MCF 10A (cell line): ENCODE measurements at places on chromosomes 1 and 21.

- no peaks in the 10 kb centered on the region for H3K4me1 ChIP-seq
- H3K36me3 ChIP-seq = peaks cover 4% of the 10 kb centered on the region
- DNase-seq = no peak
- no peaks in the 10 kb centered on the region for H3K27me3 ChIP-seq
- H3K27ac ChIP-seq = no peak overlapping the region
Observed at GRCh38 chr1:7827126-7827955, 25.5 kb downstream of the UTS2 start.

DNA sequence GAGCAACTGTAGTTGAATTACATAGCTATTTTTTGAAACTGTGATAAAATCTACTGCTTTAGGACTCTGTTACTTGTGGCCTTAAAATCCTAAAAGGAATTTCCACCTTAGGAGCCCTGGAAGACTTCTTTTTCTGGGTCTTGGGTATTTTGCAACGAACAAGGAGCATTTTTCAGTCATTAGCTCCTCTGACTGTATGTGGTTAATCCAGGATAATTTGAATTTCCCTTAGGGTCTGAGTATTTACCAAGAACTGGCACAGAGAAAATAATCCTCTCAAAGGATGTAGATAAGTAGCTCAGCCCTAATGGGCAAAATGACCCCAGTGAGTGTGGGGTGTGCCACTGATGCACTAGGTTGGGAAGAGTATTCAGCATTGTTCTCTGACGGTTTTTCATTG lies 170.4 kb downstream of the VAV3 start:
- H3K27me3 ChIP-seq = no peaks in the 10 kb centered on the region
- no peaks in the 10 kb centered on the region for H3K4me1 ChIP-seq
- no peak overlapping the region for H3K4me3 ChIP-seq
- H3K36me3 ChIP-seq = no peaks in the 10 kb centered on the region

DNA sequence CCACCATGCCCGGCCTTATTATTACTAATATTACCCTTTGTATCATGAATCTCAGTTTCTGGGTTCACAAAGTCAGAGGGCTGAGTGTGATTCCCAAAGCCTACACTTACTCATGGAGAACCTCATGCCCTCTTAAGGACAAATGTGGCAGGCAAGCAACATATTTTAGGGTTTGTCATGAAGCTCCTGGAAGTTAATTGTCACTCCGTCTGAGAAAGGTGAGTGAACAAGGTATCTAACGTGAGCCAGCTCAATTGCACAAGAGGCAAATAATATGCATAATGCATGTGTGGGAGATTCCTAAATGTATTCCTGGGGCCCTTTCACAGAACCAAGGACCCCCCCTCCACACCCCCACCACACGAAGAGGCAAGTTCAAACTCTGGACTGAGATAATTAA lies 10.1 kb upstream of the TIAM1 start:
- DNase-seq = peak; percentile 84
- H3K4me3 ChIP-seq = peak overlapping the region; percentile 28
- H3K36me3 ChIP-seq = no peaks in the 10 kb centered on the region
- no peaks in the 10 kb centered on the region for H3K27me3 ChIP-seq
- peak overlapping the region; percentile 86 for H3K27ac ChIP-seq
- peaks cover 29% of the 10 kb centered on the region for H3K4me1 ChIP-seq

DNA sequence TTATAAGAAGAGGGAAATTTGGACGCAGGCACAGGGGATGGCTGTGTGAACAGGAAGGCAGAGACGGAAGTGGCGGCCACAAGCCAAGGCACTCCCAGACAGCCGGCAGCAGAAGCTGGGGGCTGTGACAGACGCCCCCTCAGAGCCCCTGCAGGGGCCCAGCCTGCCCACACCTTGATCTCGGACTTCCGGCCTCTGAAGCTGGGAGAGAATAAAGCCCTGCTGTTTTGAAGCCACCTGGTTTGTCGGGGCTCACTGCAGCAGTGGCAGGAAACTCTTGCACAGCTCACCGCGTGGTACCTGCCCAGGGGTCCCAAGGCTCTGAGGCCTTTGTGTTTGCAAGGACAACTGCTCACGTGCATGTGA lies 13.7 kb downstream of the MEGF6 start:
- no peaks in the 10 kb centered on the region for H3K36me3 ChIP-seq
- no peak overlapping the region for H3K27ac ChIP-seq
- no peaks in the 10 kb centered on the region for H3K27me3 ChIP-seq
- no peak overlapping the region for H3K4me3 ChIP-seq
- H3K4me1 ChIP-seq = no peaks in the 10 kb centered on the region

DNA sequence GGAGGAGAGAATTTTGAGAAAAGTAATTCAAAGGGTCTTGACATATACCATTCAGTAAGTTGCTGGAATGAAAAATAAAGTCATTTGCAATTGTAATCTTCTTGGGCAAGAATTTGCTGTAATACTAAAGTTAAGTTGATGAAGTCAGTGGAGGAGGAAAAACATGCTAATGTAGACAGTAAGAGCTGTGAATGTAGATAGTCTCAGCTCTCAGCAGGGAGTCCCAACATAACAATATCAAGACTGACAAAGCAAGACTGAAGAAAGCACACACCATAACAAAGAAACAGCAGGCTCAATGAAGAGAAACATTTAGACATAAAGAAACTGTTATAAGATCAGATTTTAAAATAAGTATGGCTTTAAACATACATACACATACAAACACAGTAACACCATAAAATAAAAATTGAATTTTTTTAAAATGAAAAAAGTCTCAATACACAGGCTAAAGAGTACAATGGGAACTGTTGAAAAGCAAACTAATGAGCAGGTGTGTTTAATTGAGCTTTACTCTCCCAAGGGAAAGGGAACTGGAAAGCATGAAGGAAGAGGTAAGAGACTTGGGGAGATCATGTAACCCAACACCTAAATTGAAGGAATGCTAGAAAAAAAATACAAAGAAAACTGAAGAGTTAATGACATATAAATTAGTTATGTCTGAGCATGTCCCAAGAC lies 336.3 kb upstream of the NCAM2 start:
- no peak overlapping the region for H3K4me3 ChIP-seq
- H3K4me1 ChIP-seq = peaks cover 14% of the 10 kb centered on the region
- H3K36me3 ChIP-seq = no peaks in the 10 kb centered on the region
- no peak overlapping the region for H3K27ac ChIP-seq

GRCh38 chr1:29934255-29934772 lies 698.0 kb downstream of the PTPRU start:
- H3K27ac ChIP-seq = no peak overlapping the region
- no peak overlapping the region for H3K4me3 ChIP-seq
- no peaks in the 10 kb centered on the region for H3K4me1 ChIP-seq

GRCh38 chr1:236514703-236515442 lies 8.9 kb upstream of the LGALS8 start:
- no peak overlapping the region for H3K27ac ChIP-seq
- no peak overlapping the region for H3K4me3 ChIP-seq
- no peaks in the 10 kb centered on the region for H3K27me3 ChIP-seq
- no peaks in the 10 kb centered on the region for H3K36me3 ChIP-seq

- DNase-seq = no peak
- no peaks in the 10 kb centered on the region for H3K4me1 ChIP-seq
- no peaks in the 10 kb centered on the region for H3K36me3 ChIP-seq
- no peaks in the 10 kb centered on the region for H3K27me3 ChIP-seq
- H3K27ac ChIP-seq = no peak overlapping the region
Observed at GRCh38 chr1:2115008-2115641, 64.9 kb downstream of the PRKCZ start.

- H3K27me3 ChIP-seq = no peaks in the 10 kb centered on the region
- no peaks in the 10 kb centered on the region for H3K36me3 ChIP-seq
- H3K4me1 ChIP-seq = no peaks in the 10 kb centered on the region
- DNase-seq = peak; percentile 25
- no peak overlapping the region for H3K27ac ChIP-seq
Observed at GRCh38 chr1:2451741-2452140, 24.3 kb upstream of the PLCH2 start.

DNA sequence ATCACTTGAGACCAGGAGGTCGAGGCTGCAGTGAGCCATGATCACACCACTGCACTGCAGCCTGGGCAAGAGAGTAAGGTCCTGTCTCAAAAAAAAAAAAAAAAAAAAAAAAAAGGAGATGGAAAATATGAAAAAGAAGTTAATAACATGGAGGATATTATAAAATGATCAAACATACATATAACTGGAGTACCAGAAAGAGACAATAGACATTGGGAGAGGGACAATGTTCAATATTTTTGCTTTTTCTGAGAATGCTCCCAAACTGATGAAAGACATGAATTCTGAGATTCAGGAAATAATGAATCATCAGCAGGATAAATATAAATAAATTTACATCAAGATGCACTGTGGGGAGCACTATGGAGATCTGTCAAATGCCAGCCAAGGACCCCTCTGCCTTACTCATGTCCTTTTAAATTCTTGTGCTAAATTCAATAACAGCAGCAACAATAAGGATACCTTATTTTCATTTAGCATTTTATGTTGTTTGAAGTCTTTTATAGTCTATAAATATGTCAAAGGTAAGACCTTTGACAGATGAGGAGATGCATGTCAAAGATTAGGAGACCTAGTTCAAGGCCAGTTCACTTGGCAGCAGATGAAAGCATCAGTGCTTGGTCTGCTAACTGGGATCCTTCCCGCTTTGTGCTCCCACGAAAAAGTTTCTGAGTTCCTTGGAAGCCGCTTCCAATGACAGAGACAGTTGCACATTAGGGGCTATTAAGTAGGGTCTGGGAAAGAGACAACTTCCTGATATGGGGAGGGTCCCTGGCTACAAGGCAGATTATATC lies 97.7 kb downstream of the TLR5 start:
- H3K27ac ChIP-seq = no peak overlapping the region
- no peaks in the 10 kb centered on the region for H3K36me3 ChIP-seq
- no peak overlapping the region for H3K4me3 ChIP-seq
- H3K4me1 ChIP-seq = no peaks in the 10 kb centered on the region
- DNase-seq = no peak
- H3K27me3 ChIP-seq = peaks cover 7% of the 10 kb centered on the region

DNA sequence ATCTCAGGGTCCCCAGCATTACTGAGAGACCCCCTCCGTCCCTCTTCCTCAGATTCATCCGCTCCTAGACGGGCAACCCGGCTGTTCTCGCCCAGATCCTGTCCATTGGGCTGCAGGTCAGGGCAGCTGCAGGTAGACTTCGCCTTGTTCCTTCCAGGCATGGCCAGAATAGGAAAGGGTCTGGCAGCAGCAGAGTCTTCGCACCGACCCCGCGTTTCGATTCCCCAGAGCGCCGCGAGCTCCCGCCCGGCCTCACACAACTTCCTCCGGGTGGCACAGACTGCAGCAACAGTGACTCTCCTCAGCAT lies 265 bp downstream of the NRDC start:
- H3K27me3 ChIP-seq = peaks cover 11% of the 10 kb centered on the region
- no peak overlapping the region for H3K27ac ChIP-seq
- H3K4me1 ChIP-seq = peaks cover 9% of the 10 kb centered on the region
- no peaks in the 10 kb centered on the region for H3K36me3 ChIP-seq

- peaks cover 26% of the 10 kb centered on the region for H3K4me1 ChIP-seq
- no peaks in the 10 kb centered on the region for H3K27me3 ChIP-seq
- peak; percentile 25 for DNase-seq
- peak overlapping the region; percentile 84 for H3K4me3 ChIP-seq
Observed at GRCh38 chr1:21175670-21176581, 771 bp downstream of the EIF4G3 start.

GRCh38 chr21:33051925-33052324 lies 18.0 kb upstream of the OLIG1 start:
- H3K27ac ChIP-seq = no peak overlapping the region
- peaks cover 5% of the 10 kb centered on the region for H3K4me1 ChIP-seq
- no peak for DNase-seq
- peaks cover 33% of the 10 kb centered on the region for H3K27me3 ChIP-seq
- H3K4me3 ChIP-seq = no peak overlapping the region
- no peaks in the 10 kb centered on the region for H3K36me3 ChIP-seq

DNA sequence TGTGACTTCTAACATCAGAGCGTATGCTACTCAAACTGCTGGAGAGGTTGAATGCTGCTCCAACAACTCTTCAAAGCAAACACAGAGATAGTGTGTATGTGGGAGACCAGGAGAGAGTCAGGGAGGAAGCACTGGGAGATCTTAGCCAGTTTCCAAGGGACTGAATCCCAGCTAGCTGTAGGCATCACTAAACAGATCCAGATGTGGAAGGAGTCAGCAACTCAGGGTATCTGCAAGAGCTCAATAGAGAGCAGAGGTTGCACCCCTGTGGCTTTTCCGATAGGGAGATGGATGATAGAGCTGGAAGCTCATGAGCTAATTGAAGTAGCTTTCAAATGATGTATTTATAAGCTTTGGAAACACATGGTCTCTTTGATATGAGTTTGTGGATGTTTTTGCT lies 168.9 kb upstream of the HOOK1 start:
- DNase-seq = no peak
- H3K27me3 ChIP-seq = no peaks in the 10 kb centered on the region
- H3K4me3 ChIP-seq = no peak overlapping the region
- no peaks in the 10 kb centered on the region for H3K36me3 ChIP-seq
- no peak overlapping the region for H3K27ac ChIP-seq
- H3K4me1 ChIP-seq = no peaks in the 10 kb centered on the region

DNA sequence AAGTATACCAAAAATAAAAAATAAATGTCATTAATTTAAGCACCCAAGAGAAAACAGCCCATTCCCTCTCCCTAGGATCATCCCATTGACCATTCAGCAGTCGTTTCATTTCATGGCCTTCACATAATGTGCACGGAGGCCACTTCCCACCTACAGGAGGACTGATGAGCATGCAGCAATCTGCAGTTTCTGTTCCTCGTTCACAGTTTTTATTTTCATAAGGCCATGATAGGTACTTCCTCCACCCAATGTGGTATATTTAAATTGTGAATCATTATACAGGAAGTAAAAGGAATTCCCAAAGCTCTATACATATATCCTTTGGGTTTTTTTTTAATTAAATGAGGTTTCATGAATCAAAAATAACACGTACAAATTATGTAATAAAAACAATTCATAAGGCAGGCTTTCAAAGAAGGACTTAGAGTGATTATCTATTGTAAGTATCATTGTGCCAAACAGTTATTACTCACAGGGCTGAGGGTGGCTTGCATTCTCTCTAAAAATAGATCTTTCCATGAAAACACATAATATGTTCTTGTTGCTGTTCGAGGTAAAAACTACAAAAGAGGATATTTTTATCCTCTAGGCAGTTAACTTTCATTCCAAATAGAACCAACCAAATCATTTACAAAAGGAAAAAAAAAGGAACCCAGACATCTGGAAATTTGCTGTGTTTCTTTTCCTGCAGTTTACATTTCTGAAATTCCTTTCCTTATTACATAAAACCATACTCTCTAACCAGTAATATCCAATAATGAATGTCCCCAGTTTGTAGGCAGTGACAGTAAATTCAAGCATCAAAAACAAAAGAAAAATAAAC lies 27.5 kb upstream of the SLC44A3 start:
- no peaks in the 10 kb centered on the region for H3K36me3 ChIP-seq
- peak; percentile 78 for DNase-seq
- no peaks in the 10 kb centered on the region for H3K27me3 ChIP-seq
- H3K27ac ChIP-seq = peak overlapping the region; percentile 75
- H3K4me3 ChIP-seq = no peak overlapping the region
- peaks cover 25% of the 10 kb centered on the region for H3K4me1 ChIP-seq

DNA sequence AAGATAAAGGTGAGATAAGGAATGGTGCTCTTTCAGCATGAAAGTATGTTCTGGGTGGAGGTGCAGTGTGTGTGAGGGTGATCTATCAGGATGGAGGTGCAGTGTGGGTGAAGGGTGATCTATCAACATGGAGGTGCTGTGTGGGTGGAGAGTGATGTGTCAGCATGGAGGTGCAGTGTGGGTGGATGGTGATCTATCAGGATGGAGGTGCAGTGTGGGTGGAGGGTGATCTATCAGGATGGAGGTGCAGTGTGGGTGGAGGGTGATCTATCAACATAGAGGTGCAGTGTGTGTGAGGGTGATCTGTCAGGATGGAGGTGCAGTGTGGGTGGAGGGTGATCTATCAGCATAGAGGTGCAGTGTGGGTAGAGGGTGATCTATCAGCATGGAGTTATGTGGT lies 12.3 kb upstream of the MAP10 start:
- no peaks in the 10 kb centered on the region for H3K36me3 ChIP-seq
- H3K27me3 ChIP-seq = no peaks in the 10 kb centered on the region
- H3K27ac ChIP-seq = no peak overlapping the region
- peaks cover 16% of the 10 kb centered on the region for H3K4me1 ChIP-seq
- no peak for DNase-seq
